ENCODE measurements at places on chromosomes 3 and 15. TPM values are rescaled to one million over a fixed set of nuclear protein-coding genes. Genes with fewer than 3 reads are reported as not detected.

DNA sequence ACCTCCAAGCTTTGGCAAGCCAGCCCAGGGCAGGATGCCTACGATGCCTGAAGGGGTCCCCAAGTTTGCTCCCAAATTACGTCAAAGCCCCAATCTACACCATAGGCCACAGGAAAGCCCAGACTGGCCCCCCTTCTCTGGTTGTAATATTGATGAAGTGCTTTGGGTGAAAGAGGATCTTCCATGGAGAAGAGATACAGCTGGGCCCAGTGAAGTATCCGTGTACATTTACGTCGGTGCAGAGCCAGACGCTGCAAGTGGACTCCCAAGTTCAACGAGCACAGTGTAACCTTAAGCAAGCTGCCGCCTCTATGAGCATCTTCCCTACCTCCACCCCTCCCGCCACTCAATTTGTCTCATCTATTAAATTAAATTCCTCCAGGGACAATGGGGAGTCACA is 100.1 kb upstream of the TPM1 start:
- DNase-seq, result no peak

- no peak for DNase-seq
These were observed 30.4 kb downstream of the ATG3 start for GRCh38 chr3:112531358-112531781.

Gene ITPKA
- 0.29 TPM for total RNA-seq

DNA sequence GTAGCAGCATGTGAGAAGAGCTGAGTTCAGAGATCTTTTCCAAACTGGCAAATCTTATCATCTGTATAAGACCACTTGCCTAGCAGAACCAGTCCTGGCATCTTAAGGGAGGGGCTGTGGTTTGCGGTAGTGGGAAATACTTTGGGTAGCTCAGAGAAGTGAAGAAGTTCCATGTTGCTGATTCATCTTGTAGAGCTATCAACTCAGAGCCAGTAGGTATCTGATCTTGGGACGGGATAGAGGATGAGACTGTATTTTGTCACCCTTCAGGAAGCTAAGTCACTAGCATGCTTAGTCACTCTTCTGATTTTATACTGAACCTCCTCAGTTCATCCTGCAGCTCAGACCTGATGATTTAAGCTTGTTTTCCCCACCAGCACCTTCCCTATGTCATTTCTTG is 211.4 kb downstream of the NR1D2 start:
- no peak for DNase-seq

Gene ITGB5
- total RNA-seq, result 57.7 TPM

- DNase-seq, result no peak
These were observed 42.8 kb upstream of the NSMCE3 start for GRCh38 chr15:29312387-29312786.

Gene ZBBX
- total RNA-seq, result 0.52 TPM

DNA sequence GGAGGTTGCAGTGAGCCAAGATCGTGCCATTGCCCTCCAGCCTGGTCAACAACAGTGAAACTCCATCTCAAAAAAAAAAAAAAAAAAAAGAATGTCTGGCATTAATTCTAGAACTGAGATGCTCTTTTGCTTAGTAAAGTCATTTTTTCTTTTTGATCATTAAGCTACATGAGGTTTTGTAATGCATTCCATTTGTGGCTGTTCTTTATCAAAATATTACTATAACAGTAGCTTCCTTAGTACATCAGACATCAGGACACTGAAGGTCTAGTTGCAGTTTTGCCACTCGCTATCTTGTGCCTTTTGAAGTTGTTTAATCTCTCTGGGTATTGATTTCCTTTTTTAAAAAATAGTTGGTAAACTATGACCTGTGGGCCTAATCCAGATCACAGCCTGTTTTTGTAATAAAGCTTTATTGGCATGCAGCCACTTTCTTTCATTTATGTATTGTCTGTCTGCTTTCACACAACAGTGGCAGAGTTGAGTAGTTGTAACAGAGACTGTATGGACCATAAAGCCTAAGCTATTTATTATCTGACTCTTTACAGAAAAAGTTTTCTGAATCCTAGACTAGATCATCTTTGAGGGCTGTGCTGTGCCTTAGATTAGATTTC is 76.6 kb downstream of the SLC25A26 start:
- DNase-seq, result no peak

DNA sequence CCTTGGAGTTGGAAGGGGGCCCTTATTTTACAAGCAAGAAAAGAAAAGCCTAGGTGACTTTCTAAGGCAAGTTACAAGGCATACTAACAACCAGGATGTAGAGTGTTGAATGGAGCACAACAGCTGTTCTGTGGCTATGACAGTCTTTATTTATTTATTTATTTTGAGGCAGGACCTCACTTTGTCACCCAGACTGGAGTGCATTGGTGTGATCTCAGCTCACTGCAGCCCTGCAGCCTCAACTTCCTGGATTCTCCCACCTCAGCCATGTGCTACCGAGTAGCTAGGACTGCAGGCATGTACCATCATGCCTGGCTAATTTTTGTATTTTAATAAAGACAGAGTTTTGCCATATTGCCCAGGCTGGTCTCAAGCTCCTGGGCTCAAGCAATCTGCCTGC is 973.4 kb downstream of the ROBO1 start:
- no peak for DNase-seq

DNA sequence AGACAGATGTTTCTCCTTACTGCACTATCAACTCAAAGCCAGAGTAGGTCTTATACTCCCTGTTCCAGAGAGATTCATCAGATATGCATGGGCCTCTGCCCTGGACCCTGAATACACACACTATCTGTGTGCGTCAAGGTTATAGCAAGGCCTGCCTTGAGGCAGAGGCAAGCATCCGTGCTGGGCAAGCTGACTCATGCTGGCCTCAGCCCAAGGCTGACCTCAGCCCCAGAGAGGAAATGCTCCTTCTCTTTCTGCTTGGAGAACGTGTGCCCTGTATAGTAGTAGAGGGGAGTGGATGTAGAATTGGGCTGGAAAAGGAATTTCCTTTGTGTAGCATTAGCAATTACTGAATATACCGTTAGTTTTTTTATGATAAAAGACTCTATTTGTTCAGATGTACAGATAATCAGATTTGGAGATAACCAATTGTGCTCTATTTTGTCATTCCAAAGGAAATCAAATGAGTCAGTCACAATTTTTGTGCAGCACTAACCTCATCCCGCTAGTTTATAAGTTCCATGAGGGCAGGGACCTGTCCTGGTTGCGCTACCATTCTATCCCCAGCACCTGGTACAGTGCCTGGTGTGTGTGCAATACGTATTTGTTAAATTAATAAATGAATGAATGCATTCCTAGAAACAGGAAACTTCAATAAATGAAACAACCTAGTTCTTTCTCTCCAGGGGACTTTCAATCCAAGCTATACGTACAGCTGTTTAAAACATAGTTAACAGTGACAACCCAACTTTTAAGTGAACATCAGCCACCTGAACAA is 13.3 kb upstream of the PAQR9 start:
- peak; percentile 70 for DNase-seq
